ENCODE measurements at places on chromosomes 13 and 19. TPM values are rescaled to one million over a fixed set of nuclear protein-coding genes. Genes with fewer than 3 reads are reported as not detected.
A peak's percentile ranks its signal among the peaks of the same experiment; 100 is the strongest.

DNA sequence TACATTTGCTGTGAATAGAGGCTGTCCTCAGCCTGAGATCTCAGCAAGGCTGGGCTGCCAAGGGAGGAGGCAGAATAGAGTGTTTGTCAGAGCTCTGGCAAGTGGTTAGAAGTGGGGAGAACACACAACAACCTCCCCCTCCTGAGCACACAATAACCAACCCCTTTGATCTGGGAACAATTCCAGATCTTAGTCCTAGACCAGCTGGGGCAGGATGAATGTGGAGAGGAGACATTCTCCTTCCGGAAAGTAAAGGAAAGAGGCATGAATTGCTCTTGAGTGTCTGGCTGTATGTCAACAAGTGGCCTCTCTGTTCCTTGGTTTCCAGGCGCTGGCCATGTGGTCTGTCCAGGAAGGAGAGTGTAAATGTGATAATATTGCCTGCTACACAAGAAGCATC, 114.9 kb upstream of the TMTC4 start:
- DNase-seq, result no peak
- no peak overlapping the region for H3K27ac ChIP-seq
- no peaks in the 10 kb centered on the region for H3K36me3 ChIP-seq
- no peaks in the 10 kb centered on the region for H3K4me1 ChIP-seq
- H3K27me3 ChIP-seq, result no peaks in the 10 kb centered on the region
- no peak overlapping the region for H3K4me3 ChIP-seq

GRCh38 chr13:70385852-70386251, 277.6 kb upstream of the KLHL1 start:
- no peaks in the 10 kb centered on the region for H3K27me3 ChIP-seq
- no peaks in the 10 kb centered on the region for H3K36me3 ChIP-seq
- no peak for DNase-seq
- no peak overlapping the region for H3K4me3 ChIP-seq
- H3K4me1 ChIP-seq, result no peaks in the 10 kb centered on the region

GRCh38 chr19:51549533-51550324, 18.3 kb upstream of the SIGLEC6 start:
- H3K4me3 ChIP-seq, result no peak overlapping the region
- no peaks in the 10 kb centered on the region for H3K36me3 ChIP-seq
- H3K4me1 ChIP-seq, result no peaks in the 10 kb centered on the region
- no peaks in the 10 kb centered on the region for H3K27me3 ChIP-seq
- H3K27ac ChIP-seq, result no peak overlapping the region

GRCh38 chr19:31629579-31630363, 280.5 kb upstream of the TSHZ3 start:
- no peaks in the 10 kb centered on the region for H3K27me3 ChIP-seq
- no peak for DNase-seq
- no peak overlapping the region for H3K4me3 ChIP-seq

DNA sequence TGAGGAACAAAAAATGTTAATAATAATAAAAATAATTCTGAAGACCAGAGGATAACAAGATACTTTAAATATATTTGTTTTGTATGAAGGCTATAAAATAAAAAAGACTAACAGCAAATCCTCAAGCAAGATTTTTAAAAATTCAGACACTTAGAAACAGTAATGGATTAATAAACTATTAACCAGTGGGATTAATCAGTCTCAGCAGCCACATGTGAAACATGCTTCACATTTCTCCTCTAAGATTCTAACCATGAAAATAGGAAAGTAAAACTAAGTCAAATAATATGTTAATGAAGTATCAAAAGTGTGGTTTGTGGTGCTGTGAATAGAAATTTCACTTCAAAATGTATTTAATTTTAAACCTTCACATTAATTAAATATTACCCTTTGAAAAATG, 57.4 kb downstream of the KCNRG start:
- no peaks in the 10 kb centered on the region for H3K36me3 ChIP-seq
- peaks cover 17% of the 10 kb centered on the region for H3K4me1 ChIP-seq
- no peaks in the 10 kb centered on the region for H3K27me3 ChIP-seq
- DNase-seq, result no peak

DNA sequence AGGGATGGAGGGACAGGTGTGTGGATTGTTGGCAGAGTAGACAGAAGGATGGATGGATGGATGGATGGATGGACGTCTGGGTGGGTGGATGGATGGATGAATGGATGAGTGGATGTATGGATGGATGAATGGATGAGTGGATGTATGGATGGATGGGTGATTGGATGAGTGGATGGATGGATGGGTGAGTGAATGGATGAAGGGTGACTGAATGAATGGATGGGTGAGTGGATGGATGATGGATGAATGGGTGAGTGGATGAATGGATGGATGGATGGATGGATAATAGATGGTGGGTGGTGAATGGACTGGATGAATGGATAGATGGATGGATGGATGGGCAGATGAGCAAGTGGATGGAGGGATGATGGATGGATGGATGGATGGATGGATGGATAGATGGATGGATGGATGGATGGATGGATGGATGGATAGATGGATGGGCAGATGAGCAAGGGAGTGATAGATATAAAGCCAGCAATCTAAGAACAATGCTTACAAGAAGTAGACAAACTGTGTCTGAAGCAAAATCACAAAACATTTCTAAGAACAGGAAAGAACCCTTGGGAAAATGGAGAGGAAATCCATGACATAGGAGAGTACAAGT, 65.2 kb downstream of the INSR start:
- H3K27me3 ChIP-seq, result no peaks in the 10 kb centered on the region
- no peak overlapping the region for H3K27ac ChIP-seq
- H3K4me3 ChIP-seq, result no peak overlapping the region
- DNase-seq, result no peak
- H3K36me3 ChIP-seq, result no peaks in the 10 kb centered on the region

DNA sequence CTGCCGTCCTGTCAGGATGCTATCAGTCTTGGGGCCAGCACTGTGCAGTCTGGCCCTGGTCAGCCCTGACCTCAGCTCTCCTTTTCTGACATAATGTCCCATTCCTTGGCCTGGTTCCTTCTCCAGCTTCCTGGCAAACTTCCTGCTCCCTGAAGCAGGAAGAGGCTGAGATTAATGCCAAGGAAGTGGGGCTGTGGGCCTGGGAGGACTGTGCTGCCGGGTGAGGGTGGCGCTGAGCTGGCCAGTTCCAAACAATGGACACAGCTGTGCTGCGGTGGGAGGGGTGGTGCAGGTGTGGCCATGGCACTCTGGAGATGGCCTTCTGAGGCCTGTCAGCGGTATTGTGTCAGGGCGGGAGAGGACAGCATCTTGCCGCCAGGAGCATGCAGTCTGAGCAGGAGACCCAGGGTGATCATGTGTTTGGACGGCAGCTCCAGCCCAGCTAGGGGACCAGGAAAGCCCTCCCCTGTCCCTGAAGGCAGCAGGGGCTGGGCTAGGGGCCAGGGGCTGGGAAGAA, 30.9 kb downstream of the TUBA3C start:
- H3K4me3 ChIP-seq, result no peak overlapping the region
- peak; percentile 32 for DNase-seq
- H3K27me3 ChIP-seq, result no peaks in the 10 kb centered on the region

- H3K36me3 ChIP-seq, result peaks cover 100% of the 10 kb centered on the region
- no peaks in the 10 kb centered on the region for H3K27me3 ChIP-seq
- H3K27ac ChIP-seq, result no peak overlapping the region
- H3K4me1 ChIP-seq, result no peaks in the 10 kb centered on the region
- H3K4me3 ChIP-seq, result no peak overlapping the region
These were observed 27.7 kb downstream of the PPP2R1A start for GRCh38 chr19:52217576-52217975.

SYCN gene
- total RNA-seq, result not detected

DNA sequence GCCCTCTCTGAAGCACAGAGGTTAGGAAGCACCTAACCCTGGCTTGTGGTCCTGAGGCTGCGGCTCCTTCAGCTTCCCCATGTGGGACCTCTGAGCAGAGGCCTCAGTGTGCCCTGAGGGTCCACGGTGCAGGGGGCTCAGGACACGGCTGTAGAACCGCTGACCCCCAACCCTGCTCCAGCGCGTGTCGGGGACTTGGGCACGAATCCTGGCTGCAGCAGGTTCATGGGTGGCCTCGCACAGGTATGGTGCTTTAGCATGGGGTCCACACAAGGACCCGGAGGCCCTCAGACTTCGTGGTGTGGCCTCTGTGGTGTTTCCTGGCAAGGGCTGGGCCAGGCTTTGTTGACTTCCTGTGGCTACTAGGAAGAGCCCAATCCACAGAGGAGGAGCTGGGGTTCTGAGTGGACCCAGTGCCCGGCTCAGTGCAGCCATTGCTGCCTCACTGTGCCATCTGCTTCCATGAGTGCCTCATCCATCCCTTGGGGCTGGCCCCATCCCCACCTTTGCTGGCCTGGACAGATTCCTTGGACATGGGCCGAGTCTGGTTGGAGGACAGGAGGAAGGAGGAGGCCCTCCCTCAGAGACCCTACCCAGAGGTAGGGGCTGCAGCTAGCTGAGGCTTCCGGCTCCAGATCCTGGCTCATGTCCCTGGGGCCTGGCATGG, 24.5 kb downstream of the ZBTB7A start:
- no peak overlapping the region for H3K4me3 ChIP-seq
- peaks cover 32% of the 10 kb centered on the region for H3K36me3 ChIP-seq
- no peaks in the 10 kb centered on the region for H3K27me3 ChIP-seq
- no peak for DNase-seq
- no peaks in the 10 kb centered on the region for H3K4me1 ChIP-seq
- H3K27ac ChIP-seq, result no peak overlapping the region

- no peak overlapping the region for H3K27ac ChIP-seq
- no peak overlapping the region for H3K4me3 ChIP-seq
- H3K4me1 ChIP-seq, result no peaks in the 10 kb centered on the region
- no peak for DNase-seq
- H3K27me3 ChIP-seq, result no peaks in the 10 kb centered on the region
These were observed 2459.4 kb downstream of the PCDH9 start for GRCh38 chr13:64770743-64771142.

UBE2L5 gene
- total RNA-seq, result 1.1 TPM
